RPMI8226 (cell line): ENCODE measurements at places on chromosomes 16 and 17.

DNA sequence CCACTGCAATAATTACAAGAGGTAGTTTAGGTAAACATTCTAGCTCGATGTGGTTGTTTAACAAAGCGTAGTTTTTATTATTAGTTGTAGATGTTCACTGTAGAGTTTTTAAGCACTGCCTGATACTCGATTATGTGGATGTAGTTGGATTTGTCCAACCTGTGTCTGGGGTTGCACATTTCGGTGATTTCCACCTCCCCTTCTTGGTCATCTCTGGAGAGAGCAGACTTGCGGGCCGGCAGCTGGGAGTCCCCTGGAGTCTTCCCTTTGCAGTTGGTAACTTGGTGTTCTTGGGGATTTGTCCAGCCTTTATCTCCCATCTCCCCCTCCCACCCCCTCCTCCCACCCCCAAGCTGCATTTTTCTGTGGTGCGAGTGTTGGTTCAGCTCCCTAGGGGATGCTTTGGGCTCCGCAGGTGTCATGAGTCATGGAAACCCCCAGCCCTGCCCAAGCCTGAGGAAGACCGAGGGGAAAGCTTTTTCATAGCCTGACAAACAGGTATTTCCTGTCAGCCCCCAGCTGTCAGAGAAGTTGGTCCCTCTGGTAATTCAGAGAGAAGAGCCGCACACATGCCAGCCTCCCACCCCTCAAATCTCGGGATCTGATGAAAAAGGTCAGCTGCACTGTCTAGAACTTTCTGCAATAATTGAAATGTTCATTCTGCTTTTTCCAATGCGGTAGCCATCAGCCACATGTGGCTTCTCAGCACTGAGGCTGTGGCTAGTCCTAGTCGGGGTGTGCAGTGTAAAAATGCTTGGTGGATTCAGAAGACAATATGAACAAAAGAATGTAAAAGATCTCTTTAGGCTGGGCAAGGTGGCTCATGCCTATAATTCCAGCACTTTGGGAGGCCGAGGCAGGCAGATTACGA, 50.3 kb downstream of the KSR1 start:
- DNase-seq: no peak

DNA sequence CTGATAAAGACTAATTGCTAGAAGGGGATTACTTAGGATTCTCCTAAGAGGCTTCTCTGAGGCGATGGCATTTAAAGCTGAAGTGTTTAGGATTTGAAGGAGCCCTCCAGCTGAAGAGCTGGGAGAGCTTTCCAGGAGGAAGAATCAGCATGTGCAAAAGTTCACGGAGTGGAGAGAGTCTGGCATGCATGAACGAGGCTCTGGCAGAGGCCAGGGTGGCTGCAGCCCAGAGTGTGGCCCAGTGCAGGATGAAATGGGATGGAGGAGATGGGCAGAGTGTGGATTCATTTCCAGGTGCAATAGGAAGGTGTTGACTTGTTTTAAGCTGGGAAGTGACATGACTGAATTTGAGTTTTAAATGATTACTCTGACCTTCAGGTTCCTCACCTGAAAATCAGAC, 249.0 kb upstream of the CCL2 start:
- no peak for DNase-seq

- no peak for DNase-seq
Observed at GRCh38 chr17:78359321-78359996, 418 bp downstream of the SOCS3 start.

DNA sequence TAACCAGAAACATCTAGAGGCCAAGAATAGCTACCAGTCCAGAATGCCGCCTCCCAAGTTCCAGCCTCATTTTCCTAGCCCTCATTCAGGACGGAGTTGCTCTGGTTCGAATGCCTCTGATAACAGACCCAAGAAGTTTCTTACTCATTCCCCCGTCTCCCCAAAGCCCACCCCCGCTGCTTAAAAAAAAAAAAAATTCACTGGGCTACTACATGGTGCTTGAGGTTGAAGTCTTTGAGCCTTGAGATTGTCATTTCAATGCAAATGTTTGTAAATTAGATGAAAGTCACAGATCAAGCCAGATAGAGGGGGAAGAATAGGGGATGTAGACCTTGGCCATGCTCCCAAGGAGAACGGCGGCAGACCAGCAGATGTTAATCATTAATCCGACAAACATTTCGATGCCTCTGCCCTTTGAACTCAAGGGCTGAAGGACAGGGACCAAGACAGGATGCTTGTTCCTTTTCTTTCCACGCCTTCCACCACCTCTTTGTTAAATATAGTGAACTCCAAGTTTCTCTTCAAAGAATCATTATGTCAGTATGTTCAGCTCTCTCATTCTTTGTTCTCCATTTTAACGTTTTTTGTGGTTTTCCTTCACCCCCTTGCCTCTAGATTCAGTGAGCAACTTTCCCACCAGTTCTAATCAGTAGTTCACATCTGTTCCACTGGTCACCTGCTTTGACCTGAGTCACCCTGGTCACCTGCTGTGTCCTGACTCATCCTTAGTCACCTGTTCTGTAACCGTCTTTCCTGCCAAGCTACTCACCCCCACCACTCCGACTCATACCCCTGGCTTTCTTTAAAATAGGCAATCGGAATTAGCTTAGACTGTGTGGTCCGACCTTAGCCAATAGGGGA, 190.3 kb downstream of the CPPED1 start:
- DNase-seq: peak; percentile 78

- DNase-seq: peak; percentile 95
Observed at GRCh38 chr16:87407511-87408112, 15.5 kb downstream of the MAP1LC3B start.

- no peak for DNase-seq
Observed at GRCh38 chr17:29948448-29949215, 7.2 kb downstream of the EFCAB5 start.

GRCh38 chr17:81940538-81941483, 3.7 kb upstream of the PYCR1 start:
- no peak for DNase-seq

DNA sequence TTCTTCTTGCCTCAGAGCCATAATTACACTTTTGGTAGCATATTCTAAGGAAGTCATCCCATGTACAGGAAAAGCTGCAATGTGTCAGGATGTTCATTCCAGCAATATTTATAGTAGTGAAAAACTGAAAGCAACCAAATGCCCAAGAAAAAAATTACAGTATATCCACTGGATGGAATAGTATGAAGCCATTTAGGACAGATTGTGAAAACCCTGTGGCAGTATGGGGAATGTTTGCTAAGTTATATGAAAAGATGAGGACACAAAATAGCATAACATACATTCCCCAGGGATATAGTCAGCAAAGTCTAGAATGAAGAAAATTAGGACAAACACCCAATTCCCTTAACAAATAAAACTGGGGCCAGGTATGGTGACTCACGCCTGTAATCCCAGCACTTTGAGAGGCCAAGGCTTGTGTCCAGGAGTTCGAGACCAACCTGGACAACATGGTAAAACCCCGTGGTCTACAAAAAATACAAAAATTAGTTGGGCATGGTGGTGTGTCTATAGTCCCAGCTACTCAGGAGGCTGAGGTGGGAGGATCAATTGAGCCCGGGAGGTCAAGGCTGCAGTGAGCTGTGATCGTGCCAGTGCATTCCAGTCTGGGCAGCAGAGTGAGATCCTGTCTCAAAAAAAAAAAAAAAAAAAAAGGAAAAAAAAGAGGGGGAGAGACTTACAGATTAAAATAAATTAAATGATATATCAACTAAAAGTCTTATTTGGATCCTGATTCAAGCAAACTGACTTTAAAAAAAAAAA, 2.3 kb downstream of the LRRC3C start:
- no peak for DNase-seq

DNA sequence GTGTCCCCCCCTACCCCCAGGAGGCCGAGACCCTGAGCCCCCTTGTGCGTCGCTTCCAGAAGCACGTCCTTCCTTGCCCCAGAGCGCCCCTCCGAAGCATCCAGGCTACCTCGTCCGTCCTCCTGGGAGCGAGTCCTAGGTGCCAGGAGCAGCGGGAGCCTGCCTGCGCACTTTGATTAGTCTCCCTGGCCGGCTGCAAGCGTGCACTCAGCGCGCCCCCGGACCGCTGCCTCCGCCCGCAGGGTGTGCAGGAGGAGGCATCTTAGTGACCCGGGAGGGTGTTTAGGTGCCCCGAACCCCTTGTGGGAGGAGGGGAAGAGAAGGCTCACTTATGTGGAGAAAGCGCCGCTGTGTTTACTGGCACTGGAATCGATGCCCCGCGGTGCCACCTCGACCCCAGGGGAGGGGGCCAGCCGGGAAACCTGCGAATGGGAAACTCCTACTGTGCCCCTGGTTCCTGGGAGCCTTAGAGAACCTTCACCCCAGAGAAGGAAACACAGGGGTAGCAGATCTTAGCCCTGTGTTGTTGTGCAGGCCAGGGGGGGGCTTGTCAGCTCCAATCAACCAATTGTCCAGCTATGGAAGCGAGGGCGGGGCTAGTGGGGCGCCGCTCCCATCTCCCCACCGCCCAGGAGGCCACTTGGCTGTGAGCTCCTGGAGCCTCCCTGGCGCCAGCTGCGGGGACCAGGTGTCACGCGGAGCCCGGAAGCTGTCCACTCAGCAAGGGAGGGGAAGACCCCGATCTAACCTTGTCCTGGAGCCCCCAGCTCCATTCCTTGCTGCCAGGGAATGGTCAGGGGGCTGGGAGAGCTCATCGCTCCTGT, 922.8 kb upstream of the EEF2KMT start:
- no peak for DNase-seq

GRCh38 chr17:7885367-7886226, 3.0 kb upstream of the CHD3 start:
- peak; percentile 50 for DNase-seq

- DNase-seq: no peak
Observed at GRCh38 chr17:61366076-61366714, 33.4 kb upstream of the TBX2 start.

GRCh38 chr16:83044589-83044988, 417.8 kb downstream of the CDH13 start:
- no peak for DNase-seq

DNA sequence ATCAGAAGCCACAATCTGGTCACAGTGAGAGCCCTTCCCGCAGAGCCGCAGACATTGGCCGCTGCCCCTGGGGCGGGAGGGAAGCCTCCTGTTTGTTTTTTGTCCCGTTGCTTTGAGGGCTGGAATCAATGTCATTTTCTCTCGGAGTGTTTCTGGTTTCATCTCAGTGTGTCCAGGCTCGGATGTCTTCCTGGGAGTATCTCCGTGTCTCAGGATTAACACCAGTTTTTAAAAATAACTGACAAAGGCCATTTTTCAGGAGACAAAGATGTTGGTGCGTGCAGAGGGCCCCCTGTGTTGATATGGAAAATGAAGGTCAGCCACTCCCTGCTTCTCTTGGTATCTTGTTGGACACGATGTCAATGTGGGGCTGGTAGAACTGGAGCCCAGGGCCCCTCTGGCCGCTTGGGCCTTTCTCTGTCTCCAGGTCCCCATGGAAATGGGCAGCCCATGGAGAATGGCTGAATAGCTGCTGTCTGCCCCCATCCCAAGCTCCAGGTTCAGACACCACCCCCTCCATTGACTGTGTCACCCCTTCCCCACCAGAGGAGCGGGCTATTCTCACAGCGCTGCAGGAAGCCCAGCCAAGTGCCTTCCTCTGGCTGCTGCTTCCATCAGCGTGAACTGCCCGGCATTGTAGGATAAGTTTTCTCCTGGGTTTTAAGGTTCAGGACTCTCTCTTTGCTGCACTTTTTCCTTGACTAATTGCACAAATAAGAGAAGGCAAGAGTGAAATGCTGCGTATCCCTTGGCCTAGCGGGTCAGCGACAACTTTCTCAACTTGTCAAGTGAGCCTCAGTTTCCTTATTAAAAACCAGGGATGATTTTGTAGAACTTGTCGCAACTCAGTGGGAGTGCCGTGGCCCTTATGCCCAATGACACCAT, 72.2 kb upstream of the METTL9 start:
- DNase-seq: no peak

DNA sequence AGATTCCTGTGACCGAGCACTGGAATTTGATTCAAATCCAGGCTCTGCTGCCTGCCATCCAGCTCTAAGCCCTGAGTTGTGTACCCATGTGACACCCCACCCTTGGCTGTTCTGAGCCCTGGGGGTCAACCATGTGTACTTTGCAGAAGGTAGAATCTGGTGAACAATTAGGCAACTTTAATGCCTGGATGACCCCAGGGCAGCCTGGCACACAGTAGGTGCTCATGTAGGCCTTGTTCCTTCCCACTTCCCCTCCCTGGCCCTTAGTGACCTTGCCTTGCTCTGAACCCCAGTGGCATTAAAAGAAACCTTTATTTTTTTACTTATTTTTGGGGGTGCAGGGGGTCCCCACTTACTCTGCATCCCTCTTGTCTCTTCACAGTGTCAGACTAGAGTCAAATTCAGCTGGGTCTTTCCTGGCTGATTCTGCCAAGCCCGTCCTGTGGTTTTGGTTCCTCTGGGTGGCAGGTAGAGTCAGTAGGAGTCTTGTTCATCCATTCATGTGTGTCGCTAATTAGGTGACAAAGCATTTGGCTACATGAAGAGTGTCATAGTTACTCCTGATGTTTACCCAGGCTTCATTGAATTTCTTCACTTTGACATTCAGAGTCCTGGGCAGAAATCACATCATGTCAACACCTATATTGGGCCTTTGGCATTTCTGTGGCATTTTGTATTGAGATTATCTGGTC, 89.1 kb downstream of the PLCG2 start:
- DNase-seq: no peak
